ENCODE measurements at places on chromosomes 7 and 10. TPM values are rescaled to one million over a fixed set of nuclear protein-coding genes. Genes with fewer than 3 reads are reported as not detected.

The SLC26A5 gene
- not detected for total RNA-seq

The ZNF783 gene
- 9.4 TPM for total RNA-seq

The PRR15 gene
- 1.2 TPM for total RNA-seq

The AKR1C8 gene
- not detected for total RNA-seq

The SCIN gene
- total RNA-seq: 6.2 TPM

Data from smooth muscle cell of the umbilical artery (primary cell).